Type B pancreatic cell (in vitro differentiated cells): ENCODE measurements at places on chromosomes 2 and 18. TPM values are rescaled to one million over a fixed set of nuclear protein-coding genes. Genes with fewer than 3 reads are reported as not detected.
A peak's percentile ranks its signal among the peaks of the same experiment; 100 is the strongest.

The GPR45 gene
- not detected in 2 replicates for total RNA-seq

The CABYR gene
- 7.8 and 8.6 TPM in 2 replicates for total RNA-seq

The SCTR gene
- total RNA-seq: 1.9 and 2.4 TPM in 2 replicates

The CNGA3 gene
- total RNA-seq: 3.7 and 6.8 TPM in 2 replicates

DNA sequence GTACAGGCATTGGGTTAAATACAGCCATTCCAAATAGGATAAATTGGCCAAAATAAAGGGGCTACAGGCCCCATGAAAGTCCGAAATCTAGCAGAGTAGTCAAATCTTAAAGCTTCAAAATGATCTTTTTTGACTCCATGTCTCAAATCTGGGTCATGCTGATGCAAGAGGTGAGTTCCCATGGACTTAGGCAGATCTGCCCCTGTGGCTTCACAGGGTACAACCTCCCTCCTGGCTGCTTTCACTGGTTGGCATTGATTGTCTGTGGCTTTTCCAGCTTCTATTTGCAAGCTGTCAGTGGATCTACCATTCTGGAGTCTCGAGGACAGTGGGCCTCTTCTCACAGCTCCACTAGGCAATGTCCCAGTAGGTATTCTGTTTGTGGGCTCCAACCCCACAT lies 56.1 kb downstream of the CCDC141 start:
- no peak for DNase-seq

GRCh38 chr2:68799140-68800026 lies 64.8 kb downstream of the ARHGAP25 start:
- DNase-seq: no peak

DNA sequence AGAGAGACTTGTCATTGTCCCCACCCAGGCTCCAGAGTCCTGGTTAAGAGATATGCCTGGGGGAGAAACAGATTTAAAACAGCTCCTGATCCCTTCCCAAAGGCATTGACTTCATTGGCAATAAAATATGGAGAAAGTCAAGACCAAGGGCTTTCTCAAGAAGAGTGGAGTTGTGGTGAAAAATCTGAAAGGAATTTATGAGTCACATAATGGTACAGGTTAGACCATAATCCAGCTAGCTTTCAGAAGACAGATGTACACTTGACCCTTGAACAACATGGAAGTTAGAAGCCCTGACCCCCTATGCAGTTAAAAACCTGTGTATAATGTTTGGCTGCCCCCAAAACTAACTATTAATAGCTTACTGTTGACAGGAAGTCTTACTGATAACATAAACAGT lies 599.1 kb upstream of the SOX11 start:
- DNase-seq: no peak

DNA sequence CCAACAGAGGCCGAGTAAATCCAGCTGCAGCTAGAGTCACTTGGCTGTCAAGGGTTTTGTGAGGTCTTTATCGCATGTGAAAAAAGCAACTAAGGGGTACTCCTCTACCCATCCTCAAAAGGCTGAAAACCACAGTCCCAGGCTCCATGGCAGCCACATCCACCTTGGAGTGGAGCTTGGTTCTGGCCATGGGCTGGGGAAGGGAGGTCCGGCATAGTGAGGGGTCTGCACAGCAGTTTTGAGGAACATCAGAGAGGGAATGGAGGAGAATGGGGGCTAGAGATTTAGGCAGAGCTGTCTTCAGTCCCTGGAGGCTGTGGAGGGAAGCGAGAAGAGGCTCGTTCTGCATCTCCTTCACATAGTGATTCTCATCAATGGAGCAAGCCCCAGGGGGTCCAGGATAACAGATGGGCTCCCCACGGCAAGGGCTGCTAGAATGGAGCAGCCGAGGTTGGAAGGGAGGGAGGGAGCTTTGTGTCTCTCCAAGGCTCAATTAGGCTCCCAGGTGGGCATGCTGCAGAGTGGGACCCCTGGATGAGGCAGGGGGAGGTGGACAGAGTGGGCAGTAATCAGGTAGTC lies 21.0 kb downstream of the MROH2A start:
- peak; percentile 49 for DNase-seq

DNA sequence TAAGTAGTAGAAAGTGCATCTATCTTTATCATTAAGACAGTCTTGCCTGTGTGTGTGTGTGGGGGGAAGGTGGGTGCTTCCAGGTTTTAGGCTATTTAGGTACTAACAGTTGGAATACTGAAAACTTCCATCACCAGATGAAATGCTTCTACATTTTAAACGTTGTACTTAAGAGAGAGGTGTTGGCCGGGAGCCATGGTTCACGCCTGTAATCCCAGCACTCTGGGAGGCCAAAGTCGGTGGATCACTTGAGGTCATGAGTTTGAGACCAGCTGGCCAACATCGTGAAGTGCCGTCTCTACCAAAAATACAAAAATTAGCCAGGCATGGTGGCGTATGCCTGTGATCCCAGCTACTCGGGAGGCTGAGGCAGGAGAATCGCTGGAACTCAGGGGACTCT lies 4.0 kb downstream of the NETO1 start:
- no peak for DNase-seq

DNA sequence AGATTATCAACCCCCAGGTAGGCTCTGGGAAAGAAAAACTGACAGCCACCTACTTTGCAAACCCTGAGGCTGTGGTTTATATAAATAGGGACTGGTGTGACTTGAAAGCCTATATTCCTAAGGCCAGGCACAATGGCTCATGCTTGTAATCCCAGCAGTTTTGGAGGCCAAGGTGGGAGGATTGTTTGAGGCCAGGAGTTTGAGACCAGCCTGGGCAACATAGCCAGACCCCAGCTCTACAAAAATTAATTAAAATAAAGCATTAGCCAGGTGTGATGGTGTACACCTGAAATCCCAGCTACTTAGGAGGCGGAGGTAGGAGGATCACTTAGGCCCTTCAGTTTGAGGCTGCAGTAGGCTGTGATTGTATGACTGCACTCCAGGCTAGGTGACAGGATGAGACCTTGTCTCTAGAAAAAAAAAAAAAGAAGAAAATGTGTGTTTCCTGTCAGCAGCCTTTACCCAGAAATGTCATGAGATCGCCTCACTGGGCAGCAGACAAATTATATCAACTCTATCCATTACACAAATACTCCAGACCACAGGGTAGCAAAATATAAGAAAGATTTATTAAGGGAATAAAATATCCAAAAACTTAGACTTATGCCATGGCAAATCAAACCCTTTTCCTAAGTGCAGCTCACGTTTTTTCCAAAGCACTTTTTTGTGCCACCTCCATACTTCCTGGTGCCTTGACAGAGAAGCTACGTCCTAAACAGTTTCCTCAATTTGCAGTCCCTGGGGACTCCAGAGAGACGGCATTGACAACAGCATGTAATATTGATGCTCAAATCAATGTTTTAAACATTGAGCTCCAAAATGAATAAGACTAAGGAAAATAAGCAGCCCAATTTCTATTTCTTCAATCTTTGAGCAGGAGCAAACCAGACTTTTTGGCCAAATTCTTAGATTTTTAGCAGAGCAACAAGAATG lies 190.8 kb upstream of the NDUFV2 start:
- no peak for DNase-seq

DNA sequence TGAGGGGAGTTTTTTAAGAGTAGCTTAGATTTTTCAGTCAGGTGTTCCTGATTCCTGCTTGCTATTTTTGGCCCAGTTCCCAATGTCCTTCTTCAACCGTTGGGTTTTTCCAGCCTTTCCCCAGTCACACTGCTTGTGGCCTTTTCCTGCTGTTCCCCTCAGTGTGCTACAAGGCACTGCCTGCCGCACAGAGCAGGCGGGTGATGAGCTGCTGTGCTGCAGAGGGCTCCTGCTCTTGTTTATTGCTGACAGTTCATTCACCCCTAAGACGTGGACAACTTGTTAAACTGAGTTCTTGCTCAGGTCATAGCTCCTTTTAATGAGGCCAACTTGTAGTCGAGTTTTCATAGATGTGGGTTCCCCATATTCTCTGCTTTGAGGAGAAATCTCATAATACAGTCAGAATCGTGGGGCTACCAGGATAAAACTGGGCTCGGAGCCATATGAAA lies 20.6 kb downstream of the EIF4E2 start:
- DNase-seq: no peak

DNA sequence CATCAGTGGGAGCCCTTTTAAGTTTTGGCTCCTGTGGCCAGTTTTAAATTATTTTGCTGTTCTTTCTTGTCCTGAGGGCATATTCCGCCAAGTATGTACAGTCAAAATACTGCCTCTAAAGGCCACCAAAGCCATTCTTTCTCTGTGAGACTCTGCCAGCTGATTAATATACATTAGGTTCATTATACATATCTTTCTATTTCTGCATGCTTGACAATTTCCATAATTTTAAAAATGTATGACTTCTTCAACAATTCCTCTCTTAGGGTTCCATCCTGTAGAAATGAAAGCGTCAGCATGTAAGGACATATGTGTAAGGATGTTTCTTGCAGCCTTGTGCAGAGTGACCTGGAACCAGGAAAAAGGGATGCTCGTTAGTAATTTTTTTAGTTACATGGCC lies 291.9 kb downstream of the PHLPP1 start:
- no peak for DNase-seq

The GTF2A1L gene
- not detected in 2 replicates for total RNA-seq

- no peak for DNase-seq
Observed at GRCh38 chr18:68426731-68427315, 288.1 kb downstream of the TMX3 start.

DNA sequence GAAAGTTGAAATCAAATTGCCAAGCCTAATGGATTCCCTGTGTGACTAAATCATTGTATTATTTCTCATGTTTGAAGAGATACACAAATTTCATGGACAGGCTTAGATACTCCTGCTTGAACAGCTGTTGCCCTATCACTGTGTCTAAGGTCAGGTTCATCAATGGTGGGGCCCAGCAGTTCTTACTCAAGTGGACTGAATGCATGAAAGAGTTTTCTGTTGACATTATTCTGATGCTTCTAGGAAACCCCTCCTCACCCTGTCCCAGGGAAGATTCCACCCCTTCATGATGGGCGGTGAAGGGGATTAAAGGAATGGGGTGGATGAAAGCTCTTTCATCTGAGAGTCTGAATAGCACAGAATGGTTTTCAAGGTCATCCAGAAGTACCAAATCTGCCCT lies 148.8 kb downstream of the INO80D start:
- DNase-seq: no peak

DNA sequence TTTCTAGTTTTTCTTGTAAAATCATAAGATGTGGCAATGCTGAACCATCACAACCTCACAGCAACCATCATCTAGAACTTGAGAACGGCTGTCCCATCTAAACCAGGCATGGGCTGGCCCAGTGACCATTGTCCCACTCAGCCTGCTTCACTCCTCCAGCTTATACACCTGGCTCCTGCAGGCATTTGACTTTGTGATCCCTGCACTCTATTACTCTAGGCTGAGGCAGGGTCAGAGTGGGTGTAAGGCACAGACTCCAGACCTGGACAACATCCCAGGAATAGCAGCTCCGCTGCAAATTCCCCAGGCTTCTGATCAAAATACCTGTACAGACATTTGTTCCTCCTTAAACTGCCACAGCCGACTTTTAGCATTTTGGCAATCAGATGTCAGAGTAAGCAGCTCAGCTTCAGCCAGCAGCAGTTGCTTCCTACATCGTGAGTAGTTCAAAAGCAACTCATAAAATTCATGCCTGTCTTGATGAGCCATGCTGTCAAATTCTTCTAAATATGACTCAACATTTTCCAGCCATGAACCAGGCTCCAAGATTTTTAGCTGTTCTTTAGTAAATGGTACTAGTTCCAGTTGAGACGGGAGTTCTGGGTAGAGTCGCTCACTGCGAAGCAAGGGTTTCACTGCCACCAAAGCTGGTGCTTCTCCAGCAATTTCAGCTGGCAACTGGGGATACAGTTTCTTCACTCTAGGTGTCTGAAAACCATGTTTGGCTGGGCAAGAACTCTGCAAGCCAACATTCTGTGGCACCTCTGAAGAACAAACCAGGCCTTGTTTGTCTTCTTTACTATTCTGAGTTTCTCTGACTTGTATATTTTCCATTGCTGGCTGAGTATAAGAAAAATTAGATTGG lies 12.8 kb downstream of the EPG5 start:
- no peak for DNase-seq

The DTNA gene
- 8.6 and 23.6 TPM in 2 replicates for total RNA-seq

DNA sequence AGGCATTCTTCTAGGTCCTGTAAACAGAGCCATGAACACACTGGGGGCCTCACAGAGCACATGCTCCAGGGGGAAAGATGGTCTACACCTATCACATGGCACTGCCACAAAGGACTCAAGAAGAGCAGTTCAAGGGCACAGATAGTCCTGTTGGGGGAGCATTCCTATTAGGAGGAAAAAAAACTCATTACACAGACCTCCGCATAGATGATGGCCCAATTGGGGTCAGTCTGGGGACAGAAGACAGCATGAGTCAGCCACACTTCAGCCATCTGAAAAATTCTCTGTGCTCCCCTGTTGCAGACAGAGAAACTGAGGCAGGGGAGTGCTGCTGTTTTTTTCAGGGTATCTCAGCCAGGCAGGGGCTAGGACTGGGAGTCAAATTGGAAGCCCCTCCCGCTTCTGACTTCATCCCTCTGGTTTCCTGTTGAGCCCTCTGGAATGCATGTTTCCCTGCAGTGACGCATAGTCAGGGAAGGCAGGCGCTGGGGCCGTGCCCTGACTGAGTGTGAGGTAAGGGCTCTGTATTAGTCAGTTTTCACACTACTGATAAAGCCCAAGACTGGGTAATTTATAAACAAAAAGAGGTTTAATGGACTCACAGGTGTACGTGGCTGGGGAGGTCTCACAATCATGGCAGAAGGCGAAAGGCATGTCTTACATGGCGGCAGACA lies 67.9 kb downstream of the RHOB start:
- DNase-seq: no peak

- DNase-seq: no peak
Observed at GRCh38 chr18:13192970-13193369, 25.6 kb upstream of the LDLRAD4 start.

The TUBB8B gene
- 0.36 TPM in 1 of 2 replicates, not detected in the other for total RNA-seq

DNA sequence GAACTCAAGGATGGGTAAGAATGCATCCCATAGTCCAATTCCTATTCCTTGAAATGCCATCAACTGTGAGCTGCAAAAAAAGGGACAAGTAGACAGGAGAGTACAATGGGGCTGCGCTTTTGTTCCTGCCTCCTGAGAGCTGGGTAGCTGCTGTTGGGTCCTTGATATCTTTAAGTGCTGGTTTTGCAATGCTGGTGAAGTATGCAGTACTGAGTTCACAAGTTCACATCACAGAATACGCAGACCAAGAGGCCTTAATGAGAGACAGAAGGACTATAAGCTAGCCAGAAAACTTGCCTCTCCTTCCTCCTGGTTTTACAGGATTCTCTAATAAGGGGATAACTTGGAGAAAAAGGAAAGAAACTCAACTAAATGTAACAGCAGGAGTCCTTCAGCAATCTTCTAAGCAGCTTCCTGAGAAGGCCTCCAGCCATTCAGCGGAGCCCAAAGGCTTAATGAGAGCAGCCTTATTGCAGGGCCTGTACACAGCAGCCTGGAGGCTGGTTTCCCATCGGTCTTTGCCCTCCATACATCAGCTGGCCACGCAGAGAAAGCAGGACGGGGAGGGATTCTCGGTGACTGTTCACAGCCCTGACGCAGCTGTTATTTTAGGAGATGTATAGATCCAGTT lies 293.1 kb downstream of the CDCA7 start:
- DNase-seq: no peak

DNA sequence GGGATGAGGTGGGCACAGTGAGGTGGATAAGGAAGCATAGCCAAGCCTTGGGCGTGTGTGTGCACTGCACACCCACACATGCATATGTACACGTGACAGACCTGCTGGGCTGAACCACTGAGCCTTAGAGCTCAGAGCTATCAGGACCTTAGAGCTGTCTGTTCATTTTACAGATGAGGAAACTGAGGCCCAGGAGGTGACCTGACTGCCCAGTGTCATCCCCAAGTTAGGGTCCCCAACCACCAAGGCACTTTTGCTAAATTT lies 8.2 kb upstream of the SNED1 start:
- no peak for DNase-seq
